NCI-H82 (cell line): ENCODE measurements at places on chromosomes 6 and 20.

DNA sequence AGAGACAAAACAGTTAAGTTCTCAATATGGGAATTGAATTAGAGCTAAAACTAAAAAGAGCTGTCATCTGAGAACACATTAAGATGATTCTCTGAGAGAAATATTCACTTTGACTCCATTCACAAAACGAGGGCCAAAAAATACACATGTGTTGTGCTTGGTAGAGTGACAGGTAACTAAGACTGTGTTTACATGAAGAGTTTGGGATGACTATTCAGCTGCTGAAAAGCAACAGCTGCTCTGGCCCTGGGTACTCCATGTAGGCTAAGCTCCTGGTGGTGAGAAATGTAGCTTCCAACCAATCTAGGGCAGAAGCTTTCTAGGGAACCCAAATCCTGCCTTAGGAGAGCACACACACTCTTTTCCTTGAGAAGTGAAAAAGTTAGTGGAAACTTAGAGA, 184.5 kb downstream of the COL21A1 start:
- DNase-seq = peak; percentile 29

DNA sequence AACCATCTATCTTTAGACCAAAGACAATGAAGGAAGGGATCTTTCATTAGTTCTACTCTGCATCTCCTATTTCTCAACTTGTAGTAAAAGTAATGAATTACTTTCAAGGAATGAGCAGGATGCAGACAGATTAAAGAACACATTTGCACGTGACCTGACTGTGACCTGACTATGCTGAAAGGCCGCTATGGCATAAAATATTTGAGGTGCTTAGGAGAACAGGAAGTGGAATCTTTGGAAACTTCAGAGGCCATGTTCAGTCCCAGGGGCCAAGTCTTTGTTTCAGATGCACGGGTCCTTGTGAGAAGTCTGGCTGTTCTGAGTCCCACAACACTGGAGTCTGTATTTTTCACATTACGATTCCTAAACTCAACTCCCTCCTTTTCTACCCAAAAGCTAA, 41.0 kb downstream of the NINL start:
- DNase-seq = peak; percentile 73

DNA sequence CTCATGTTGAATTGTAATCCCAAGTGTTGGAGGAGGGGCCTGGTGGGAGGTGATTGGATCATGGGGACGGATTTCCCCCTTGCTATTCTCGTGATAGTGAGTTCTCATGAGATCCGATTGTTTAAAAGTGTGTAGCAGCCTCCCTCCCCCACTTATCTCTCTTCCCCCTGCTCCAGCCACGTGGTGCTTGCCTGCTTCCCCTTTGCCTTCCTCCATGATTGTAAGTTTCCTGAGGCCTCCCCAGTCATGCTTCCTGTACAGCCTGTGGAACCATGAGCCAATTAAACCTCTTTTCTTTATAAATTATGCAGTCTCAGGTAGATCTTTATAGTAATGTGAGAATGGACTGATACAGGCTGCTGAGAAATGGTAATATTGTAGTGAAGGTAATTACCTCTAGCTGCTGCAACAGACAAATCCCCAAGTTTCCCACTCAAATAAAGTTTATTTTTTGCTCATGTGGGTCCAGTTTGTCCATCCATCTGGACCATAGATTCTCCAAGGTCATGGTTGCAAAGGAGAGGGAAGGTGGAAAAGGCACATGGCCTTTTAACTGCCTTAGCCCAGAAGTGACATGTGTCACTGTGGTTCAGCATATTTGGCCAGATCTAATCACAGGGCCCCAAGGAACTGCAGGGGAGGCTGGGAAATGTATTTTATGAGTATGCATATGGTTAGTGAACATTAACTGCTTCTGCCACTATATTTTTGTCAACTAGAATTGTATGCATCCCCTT, 89.2 kb downstream of the TRMT11 start:
- DNase-seq = no peak

GRCh38 chr20:7505835-7506221, 434.4 kb downstream of the HAO1 start:
- no peak for DNase-seq

- peak; percentile 29 for DNase-seq
Measured at GRCh38 chr6:114404339-114404955, 61.6 kb upstream of the HS3ST5 start.

GRCh38 chr6:164124473-164124872, 710.0 kb downstream of the QKI start:
- no peak for DNase-seq

- no peak for DNase-seq
Measured at GRCh38 chr6:139943391-139943790, 568.9 kb upstream of the CITED2 start.

DNA sequence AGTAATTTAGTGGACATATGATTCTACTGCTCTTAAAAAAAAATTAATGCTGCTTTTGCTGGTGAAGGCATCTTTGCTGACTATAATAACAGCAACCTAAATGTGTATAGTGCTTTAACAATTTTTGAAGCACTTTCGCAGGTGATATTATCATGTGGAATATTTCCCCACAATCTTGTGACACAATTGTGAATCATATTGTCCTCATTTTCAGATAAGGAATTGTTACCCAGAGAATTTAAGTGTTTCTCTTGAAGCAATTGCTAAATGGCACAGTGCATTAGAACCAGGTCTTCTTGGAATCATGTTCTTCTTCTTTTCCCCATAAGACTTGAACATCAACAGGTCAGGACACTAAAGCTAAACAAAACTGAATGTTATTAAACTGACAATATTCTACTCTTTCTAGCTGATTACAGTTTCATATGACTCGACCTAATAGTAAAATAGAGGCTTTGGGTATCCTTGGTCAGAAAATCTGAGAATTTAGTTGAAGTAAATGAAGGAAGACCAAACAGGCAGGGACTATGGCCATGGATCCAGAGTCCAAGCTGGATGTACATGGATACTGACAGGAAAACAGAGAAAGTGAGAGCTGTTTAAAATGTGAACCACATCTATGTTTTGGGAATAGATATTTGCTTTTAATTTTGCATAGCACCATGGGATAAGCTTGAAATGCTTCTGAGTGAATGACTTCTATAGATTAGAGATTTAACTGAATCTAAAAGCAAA, 121.8 kb upstream of the SLC35B3 start:
- no peak for DNase-seq

GRCh38 chr6:8157839-8158238, 55.5 kb upstream of the EEF1E1 start:
- peak; percentile 92 for DNase-seq
